ENCODE measurements at places on chromosomes 4 and X.

GRCh38 chrX:18002791-18003190 lies 141.7 kb upstream of the RAI2 start:
- no peak for DNase-seq

DNA sequence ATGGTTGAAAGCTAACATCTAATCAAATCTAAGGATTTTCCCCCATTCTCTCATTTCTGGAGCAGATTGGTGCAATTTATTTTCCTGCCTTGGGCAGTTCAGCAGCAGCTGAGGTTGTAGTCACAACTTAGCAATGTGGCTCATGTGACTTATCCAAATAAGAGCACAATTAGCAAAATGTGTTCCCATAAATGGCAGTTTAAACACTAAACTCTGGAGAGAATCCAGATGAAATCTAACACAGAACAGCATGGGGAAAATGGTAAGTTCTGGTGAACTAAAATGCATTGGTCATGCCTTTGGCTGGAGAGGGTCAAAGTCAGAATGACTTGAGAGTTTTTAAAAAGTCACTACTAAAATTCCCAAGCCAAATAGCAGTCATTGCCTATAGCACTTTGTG lies 422.6 kb upstream of the DIPK2B start:
- DNase-seq: peak; percentile 84

- no peak for DNase-seq
Observed at GRCh38 chr4:154478547-154478946, 13.1 kb downstream of the DCHS2 start.

DNA sequence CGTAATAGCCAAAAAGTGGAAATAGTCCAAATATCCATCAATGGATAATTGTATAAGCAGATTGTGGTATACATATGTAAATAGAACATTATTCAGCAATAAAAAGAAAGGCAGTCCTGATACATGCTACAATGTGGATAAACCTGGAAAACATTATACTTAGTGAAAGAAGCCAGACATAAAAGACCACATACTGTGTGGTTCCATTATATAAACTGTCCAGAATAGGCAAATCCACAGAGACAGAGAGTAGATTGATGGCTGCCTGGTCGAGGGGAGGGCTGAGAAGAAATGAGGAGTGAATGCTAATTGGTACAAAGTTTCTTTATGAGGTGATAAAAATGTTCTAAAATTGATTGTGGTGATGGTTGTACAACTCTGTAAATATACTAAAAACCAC lies 397.4 kb upstream of the RPS6KA3 start:
- no peak for DNase-seq

- no peak for DNase-seq
Observed at GRCh38 chrX:12986164-12986779, 11.4 kb downstream of the TMSB4X start.

- no peak for DNase-seq
Observed at GRCh38 chr4:22719218-22719617, 26.5 kb downstream of the GBA3 start.

GRCh38 chrX:149074398-149074797 lies 430.7 kb downstream of the IDS start:
- DNase-seq: no peak

DNA sequence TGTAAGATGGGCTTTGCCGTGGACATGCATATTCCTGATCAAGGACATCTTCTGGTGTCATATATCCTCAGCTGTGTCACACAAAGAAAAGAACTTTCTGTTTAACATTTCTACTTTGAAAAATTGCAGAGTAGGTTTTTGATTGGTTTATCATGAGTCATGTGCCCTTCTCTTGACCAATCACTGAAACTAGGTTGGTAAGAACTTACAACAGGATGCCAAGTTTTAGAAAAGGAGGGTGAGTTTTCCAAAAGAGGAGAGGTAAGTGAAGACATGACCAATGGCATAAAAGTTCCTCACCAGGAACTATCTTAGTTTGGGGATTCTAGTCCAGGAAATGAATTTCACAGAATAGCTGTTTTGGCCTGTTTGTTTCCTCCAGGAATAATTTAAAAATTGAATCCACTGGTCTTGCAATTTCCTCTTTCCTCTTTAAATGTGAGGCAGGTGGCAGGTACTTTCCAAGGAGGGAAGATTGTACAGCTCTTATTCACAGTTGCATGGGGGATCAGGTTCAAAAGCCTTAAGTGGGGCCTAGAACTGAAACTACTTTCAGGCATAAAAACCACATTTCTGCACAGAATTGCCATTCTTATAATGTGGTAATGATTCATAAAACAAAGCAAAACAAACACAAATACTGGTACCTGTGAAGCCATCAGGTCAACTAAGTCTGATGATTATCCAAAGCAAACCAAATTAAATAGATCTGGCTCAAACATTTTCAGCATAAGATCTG lies 1114.5 kb upstream of the LCORL start:
- DNase-seq: no peak

DNA sequence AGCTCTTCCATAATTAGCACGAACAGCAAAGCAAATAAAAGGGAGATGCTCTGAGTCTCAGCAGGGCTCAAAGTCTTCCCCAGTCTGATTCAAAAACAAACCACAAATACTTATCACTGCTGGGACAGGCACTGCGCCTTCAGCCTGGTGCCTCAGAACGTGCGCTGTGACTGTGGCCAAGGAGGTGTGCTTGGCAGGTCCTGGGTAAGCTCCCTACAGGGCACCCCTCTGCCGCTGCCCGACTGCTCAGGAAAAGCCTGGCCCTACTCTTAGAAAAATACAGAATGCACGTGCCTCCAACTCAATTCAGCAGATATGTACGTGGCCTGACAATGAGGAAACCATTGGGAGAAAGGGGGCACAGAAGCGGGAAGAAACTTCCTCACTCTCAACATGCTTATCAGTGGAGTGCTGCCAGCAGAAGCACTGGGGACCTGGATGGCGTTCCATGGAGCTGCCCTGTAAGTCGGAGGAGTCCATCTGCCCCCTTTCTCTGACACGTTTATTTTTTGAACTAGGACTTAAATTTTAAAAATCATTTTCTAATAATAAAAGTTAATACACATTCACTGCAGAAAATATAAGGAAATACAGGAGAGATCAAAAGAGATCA lies 86.8 kb downstream of the GATB start:
- DNase-seq: no peak

DNA sequence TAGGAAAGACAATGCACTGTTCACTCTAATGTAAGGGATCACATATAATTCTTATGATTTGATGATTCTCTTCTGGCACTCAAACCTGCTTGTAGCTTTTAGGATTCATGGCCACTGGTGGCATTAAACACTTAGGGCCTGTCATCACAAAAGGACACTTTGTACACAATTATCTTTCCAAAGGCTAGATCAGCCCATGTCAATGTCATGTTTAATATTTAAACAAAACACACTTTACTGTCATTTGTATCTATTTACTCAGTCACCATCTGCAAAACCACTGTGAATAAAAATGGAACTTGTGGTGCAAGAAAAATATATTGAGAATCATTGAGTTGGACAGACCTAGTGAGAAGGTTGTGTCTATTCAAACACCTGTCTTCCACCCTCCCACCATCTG lies 83.6 kb upstream of the TTC29 start:
- DNase-seq: no peak

GRCh38 chr4:28462766-28463700 lies 1602.4 kb downstream of the STIM2 start:
- no peak for DNase-seq

GRCh38 chr4:167956676-167957075 lies 135.7 kb upstream of the ANXA10 start:
- no peak for DNase-seq
